ENCODE measurements at places on chromosomes 2 and 18.

DNA sequence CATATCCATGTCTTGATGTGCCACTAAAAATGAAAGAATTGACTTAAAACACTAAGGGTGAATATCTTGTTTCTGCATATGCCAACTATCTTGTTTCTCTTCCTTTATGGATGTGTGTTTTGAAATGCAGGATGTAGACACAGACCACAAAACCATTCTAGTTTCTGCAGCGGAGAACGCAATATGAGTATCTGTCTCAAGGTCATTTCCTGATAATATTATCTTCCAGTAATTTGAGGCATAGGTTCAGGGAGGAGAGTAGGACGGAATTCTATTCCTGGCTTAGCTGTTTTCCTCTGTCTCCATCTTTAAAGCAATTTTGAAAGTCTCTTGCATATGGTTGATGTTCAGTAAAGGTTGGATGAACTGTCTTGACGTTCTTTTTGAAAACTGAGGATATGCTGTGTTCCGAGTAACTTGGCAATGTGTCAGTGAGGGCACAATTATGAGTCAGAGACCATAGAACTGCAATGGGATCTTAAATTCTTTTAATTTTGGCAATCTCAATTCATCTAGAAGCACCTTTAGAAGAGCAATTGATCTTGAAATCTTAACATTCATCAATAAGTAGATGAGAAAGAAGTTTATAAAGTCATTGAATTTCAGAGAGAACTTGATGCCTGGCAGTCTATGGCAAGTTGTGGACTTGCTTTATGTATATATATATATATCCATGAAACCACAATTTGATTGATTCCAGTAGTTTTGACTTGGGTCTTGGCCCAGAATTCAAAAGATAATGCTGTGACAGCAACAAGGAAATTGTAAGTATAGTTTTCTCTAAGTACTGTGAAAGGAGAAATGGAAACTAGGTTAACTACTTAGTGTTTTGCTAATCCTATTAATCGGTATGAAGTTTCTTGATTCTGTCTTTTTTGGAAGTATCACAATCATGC, 24.8 kb downstream of the RAB27B start:
- DNase-seq, result no peak

- DNase-seq, result no peak
Measured at GRCh38 chr2:108575132-108575966, 41.1 kb downstream of the LIMS1 start.

DNA sequence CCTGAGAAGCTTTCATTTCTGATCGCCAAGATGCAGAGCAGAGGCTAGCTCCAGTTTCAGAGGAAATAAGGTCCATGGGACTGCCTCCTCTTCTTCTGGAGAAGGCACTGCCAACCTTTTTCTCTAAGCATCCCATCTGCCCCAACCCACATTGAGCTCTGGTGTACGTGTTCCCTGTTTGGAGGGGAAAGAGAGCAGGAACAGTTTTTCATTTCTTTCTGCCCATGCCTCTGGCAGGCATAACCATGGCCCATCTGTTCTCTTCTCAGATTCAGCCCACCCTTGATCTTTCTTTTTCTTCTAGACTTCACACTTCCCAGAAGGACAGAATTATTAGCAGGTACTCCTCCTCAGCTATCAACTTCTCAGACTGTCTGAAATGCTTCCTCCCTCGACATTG, 1110.3 kb upstream of the KLHL29 start:
- no peak for DNase-seq

- DNase-seq, result no peak
Measured at GRCh38 chr2:174611006-174611405, 13.4 kb upstream of the WIPF1 start.

DNA sequence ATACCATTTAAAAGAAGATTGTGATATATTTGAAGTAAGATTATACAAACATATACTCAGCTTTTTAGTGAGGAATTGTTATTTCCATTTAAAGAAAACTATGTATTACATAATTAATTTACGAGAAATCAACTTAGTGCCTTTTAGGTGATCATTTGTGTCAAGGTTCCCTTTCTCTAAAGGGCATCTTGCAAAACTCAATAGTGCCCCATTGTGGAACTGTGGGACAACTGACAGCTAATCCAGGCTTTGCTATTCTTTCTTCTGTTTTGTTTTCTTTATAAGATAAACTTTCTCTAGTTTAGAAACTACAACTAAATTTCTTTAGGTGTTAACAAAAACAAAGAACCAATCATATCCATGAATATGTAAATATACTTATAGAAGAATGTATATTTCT, 24.3 kb upstream of the VIT start:
- DNase-seq, result no peak

Measured in femur (tissue), 1 donor.